Bladder microvascular endothelial cell (primary cell): ENCODE measurements at places on chromosomes 1 and 21. TPM values are rescaled to one million over a fixed set of nuclear protein-coding genes. Genes with fewer than 3 reads are reported as not detected.

Gene CNIH3
- total RNA-seq: 1.8 and 2.6 TPM in 2 replicates

Gene SNX7
- 28.6 and 35.6 TPM in 2 replicates for total RNA-seq

Gene SPATA21
- total RNA-seq: not detected in 2 replicates

Gene FALEC
- total RNA-seq: not detected in 2 replicates

Gene MUL1
- total RNA-seq: 19.6 and 43.1 TPM in 2 replicates

Gene TMEM54
- total RNA-seq: 10.0 and 24.0 TPM in 2 replicates

Gene ZBED6
- total RNA-seq: 6.0 and 9.0 TPM in 2 replicates

Gene SDF4
- 89.2 and 155 TPM in 2 replicates for total RNA-seq

Gene MFSD2A
- 0.13 and 0.32 TPM in 2 replicates for total RNA-seq

Gene PTGFR
- 0.16 and 0.38 TPM in 2 replicates for total RNA-seq

Gene HSD3B1
- total RNA-seq: not detected in 2 replicates

Gene CENPF
- total RNA-seq: 29.5 and 31.9 TPM in 2 replicates

Gene MMP23B
- 0.16 and 0.19 TPM in 2 replicates for total RNA-seq

Gene TNFRSF4
- 2.1 and 7.7 TPM in 2 replicates for total RNA-seq
